Small intestine (tissue), 16 donors: ENCODE measurements at places on chromosomes 7 and 10. TPM values are rescaled to one million over a fixed set of nuclear protein-coding genes. Genes with fewer than 3 reads are reported as not detected.

DNA sequence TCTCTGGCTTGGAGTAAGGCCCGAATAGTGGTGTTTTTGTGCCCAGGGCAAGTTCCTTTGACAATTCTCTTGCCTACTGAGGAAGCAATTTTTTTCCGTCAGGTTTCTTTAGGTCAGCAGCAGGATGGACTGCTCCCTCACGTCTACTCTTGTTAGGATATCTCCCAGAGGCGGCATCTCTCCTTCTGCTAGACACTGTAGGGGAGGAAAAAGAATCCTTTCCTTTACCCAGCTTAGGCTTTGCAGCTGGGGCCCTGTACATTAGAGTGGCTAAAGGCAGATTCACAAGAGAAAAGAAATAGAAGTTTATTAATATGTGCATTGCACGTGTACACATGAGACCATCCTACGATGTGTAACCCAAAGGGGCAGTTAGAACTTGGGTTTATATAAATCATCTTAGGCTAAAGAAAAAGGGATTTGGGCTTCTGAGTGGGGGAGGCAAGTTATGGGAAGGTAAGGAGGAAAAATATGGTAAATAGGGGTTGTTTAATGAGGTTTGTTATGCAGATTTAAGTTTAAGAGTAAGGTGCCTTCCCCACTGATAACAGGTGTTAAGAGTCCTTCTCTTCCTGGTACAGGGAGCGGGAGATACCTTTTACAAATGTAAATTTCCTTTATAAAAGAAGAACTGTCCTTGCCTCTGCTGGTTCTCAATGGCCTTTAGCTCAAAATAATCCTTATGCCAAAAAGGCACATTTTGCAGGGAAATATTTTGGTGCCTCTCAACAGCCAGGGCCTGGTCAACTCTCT lies 156.4 kb downstream of the AOAH start:
- no peaks in the 10 kb centered on the region for H3K4me1 ChIP-seq
- no peak for DNase-seq
- H3K27me3 ChIP-seq: no peaks in the 10 kb centered on the region
- no peak overlapping the region for H3K4me3 ChIP-seq

- H3K4me3 ChIP-seq: no peak overlapping the region
- no peak for DNase-seq
- no peaks in the 10 kb centered on the region for H3K27me3 ChIP-seq
- no peaks in the 10 kb centered on the region for H3K36me3 ChIP-seq
- peaks cover 5% of the 10 kb centered on the region for H3K4me1 ChIP-seq
Measured at GRCh38 chr7:21942955-21943354, 2.7 kb downstream of the CDCA7L start.

DNA sequence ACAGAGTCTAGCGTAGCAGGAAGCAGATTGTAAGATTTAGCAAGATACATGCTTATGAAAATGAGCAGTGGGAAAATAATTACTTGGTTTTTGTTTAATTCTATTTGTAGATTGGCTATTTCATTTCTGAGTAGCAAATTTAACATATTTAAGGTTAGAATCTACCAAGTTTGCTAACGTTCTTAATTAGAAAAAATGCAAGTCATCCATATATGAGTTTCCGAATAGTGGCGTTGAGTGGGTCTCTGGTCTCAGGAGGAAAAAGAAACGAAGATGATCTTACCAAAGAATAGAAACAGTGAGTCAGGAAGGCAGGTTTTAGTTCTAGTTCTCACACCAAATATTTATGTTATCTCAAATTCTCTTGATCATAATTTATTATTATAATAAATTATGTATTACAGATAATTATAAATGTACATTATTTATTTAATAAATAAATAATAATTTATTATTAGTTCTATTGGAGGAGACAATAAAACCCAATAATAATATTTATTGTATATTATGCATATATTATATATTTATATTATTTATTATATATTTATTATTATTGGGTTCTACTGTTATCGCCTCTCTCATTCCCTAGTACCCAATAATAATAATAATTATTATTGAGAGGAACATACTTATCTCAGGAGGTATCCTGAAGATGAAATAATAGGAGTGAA lies 194.3 kb upstream of the PITRM1 start:
- no peak for DNase-seq
- H3K4me3 ChIP-seq: no peak overlapping the region
- no peaks in the 10 kb centered on the region for H3K27me3 ChIP-seq
- no peak overlapping the region for H3K27ac ChIP-seq

- no peak overlapping the region for H3K4me3 ChIP-seq
- H3K4me1 ChIP-seq: no peaks in the 10 kb centered on the region
- no peak overlapping the region for H3K27ac ChIP-seq
- no peaks in the 10 kb centered on the region for H3K36me3 ChIP-seq
Measured at GRCh38 chr7:134495546-134495945, 31.8 kb upstream of the AKR1B10 start.

- no peaks in the 10 kb centered on the region for H3K36me3 ChIP-seq
- no peak for DNase-seq
- H3K27me3 ChIP-seq: no peaks in the 10 kb centered on the region
- no peak overlapping the region for H3K4me3 ChIP-seq
Measured at GRCh38 chr10:51445588-51445987, 253.8 kb downstream of the CSTF2T start.

- H3K27ac ChIP-seq: no peak overlapping the region
- no peak overlapping the region for H3K4me3 ChIP-seq
- H3K36me3 ChIP-seq: no peaks in the 10 kb centered on the region
- DNase-seq: no peak
Measured at GRCh38 chr10:128629111-128630096, 503.2 kb upstream of the MKI67 start.

GRCh38 chr10:31274310-31274709 lies 44.7 kb upstream of the ZEB1 start:
- DNase-seq: no peak
- no peaks in the 10 kb centered on the region for H3K4me1 ChIP-seq
- no peak overlapping the region for H3K4me3 ChIP-seq

HECW1 gene
- 0.10 TPM for polyA plus RNA-seq

- no peaks in the 10 kb centered on the region for H3K4me1 ChIP-seq
- peak; percentile 80 for DNase-seq
- peak overlapping the region; percentile 50 for H3K27ac ChIP-seq
- no peak overlapping the region for H3K4me3 ChIP-seq
- no peaks in the 10 kb centered on the region for H3K27me3 ChIP-seq
Measured at GRCh38 chr10:57628592-57629284, 639.0 kb downstream of the IPMK start.

LIPJ gene
- polyA plus RNA-seq: not detected

GRCh38 chr7:139876622-139877283 lies 47.7 kb downstream of the TBXAS1 start:
- no peak for DNase-seq
- no peaks in the 10 kb centered on the region for H3K36me3 ChIP-seq
- peaks cover 10% of the 10 kb centered on the region for H3K4me1 ChIP-seq
- H3K27me3 ChIP-seq: no peaks in the 10 kb centered on the region
- H3K4me3 ChIP-seq: no peak overlapping the region
- peak overlapping the region; percentile 21 for H3K27ac ChIP-seq

AGR2 gene
- polyA plus RNA-seq: 79.2 TPM

DNA sequence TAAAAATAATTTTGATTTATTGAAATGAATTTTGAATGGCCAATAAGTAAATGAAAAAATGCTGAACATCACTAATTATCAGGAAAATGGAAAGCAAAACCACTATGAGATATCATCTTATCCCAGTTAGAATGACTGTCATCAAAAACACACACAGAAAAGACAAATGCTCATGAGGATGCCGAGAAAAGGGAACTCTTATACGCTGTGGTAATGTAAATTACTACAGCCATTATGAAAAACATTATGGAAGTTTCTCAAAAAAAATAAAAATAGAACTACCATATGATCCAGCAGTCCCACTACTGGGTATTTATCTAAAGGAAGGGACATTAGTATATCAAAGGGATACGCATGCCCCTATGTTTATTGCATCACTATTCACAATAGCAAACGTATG lies 15.8 kb downstream of the SCIN start:
- H3K27ac ChIP-seq: no peak overlapping the region
- peaks cover 3% of the 10 kb centered on the region for H3K4me1 ChIP-seq
- H3K4me3 ChIP-seq: no peak overlapping the region
- DNase-seq: no peak

PAX4 gene
- not detected for polyA plus RNA-seq

UCMA gene
- polyA plus RNA-seq: not detected

GRCh38 chr7:2862831-2863361 lies 18.8 kb upstream of the GNA12 start:
- no peaks in the 10 kb centered on the region for H3K36me3 ChIP-seq
- H3K4me1 ChIP-seq: peaks cover 5% of the 10 kb centered on the region
- no peaks in the 10 kb centered on the region for H3K27me3 ChIP-seq
- peak overlapping the region; percentile 68 for H3K27ac ChIP-seq
- DNase-seq: no peak
